ENCODE measurements at places on chromosomes 7 and 10.
A peak's percentile ranks its signal among the peaks of the same experiment; 100 is the strongest.

DNA sequence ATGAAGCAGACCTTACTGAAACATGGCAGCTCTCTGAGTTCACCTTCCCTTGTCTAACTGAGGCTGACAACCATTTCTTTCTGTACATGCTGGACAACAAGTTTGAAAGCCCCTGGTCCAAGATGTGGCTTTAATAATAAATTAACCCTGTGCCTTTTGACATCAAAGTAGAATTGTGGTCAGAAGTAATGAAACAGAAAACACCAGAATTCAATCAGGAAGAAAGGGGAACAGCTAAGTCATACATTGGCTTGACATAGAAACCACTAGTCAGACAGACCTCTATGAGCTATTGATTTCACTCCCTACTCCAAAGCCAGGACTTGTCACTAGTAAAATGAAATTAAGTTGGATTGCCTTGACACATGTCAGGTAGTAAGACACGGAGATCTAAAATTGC is 175.2 kb upstream of the ASAH2 start:
- DNase-seq: no peak

DNA sequence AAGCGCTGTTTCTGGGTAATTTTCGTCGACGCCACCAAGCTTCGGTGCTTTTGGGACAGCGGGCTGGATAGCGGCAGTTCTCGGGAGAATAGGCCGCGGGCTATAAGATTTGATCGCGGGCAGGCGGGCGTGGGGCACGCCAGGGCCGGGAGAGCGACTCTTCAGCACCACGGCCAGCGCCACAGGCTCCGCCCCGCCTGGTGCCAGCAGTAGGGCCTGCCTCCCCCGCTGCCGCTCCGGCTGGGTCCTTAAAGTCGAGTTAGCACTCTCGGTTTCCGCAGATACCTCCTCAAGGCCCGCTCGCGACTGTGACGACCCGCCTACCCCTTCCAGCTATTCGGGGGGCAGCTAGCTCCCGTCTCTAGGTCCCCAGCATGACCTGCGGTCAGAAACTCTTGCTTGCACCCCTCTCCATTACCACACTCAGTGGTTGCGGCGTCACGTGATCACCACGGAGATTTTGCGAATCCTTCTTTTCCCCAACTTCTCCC is 9.4 kb downstream of the NXPH1 start:
- DNase-seq: peak; percentile 93

- no peak for DNase-seq
Measured at GRCh38 chr10:11345224-11346054, 266.0 kb downstream of the USP6NL start.

- no peak for DNase-seq
Measured at GRCh38 chr10:4256971-4257370, 472.0 kb upstream of the KLF6 start.

- DNase-seq: peak; percentile 18
Measured at GRCh38 chr7:131235489-131236317, 92.0 kb upstream of the MKLN1 start.

DNA sequence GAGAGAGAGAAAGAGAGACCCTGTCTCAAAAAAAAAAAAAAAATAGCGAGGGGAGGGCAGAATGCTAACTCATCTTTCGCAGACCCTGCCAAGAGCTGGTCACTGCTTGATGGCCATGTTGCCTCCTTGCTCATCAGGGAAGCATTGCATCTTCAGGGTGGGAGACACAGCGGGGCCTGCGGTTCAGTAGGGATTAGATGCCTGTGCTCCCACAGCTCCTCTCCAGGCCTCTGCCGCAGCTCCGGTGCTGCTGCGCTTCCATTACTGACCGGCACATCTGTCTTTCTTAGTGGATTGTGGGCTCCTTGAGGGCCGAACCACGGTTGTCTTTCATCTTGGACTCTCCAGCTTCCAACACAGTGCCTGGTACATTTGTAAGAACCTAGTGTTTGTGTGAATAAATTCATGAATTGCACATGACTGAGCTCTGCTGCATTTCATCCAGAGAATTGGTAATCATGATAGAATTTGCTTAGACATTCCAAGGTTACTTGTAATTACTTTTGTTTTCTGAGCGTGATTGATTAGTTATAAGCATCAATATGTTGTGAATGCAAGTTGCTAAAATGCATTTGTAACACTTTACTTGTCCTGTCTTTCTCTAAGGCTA is 16.8 kb downstream of the HK1 start:
- DNase-seq: no peak
